ENCODE measurements at places on chromosomes 2 and 18. TPM values are rescaled to one million over a fixed set of nuclear protein-coding genes. Genes with fewer than 3 reads are reported as not detected.

DNA sequence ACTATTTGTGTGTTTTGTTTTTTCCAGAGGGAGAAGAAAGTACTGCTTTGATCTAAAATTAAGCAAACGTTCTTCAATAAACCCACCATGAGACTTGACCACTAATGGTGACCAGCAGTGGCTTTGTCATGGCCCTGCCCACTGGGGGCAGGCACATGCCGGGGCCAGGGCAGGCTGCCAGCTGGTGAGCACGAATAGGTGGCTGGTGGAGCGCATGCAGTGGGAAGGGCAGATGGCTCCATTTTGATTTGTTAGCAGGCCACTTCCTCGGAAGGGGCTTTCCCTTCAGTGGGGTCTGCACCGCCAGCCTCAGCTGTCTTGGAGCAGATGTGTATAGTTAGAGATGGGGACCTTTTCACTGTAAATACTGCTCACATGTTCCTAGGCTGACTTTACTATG is 277.1 kb downstream of the SOX11 start:
- H3K27ac ChIP-seq: no peak overlapping the region
- H3K36me3 ChIP-seq: no peaks in the 10 kb centered on the region
- H3K27me3 ChIP-seq: no peaks in the 10 kb centered on the region

GRCh38 chr18:53601344-53601743 is 623.1 kb downstream of the MBD2 start:
- no peak overlapping the region for H3K27ac ChIP-seq
- no peak overlapping the region for H3K4me3 ChIP-seq
- DNase-seq: no peak
- no peaks in the 10 kb centered on the region for H3K36me3 ChIP-seq
- no peaks in the 10 kb centered on the region for H3K27me3 ChIP-seq
- no peaks in the 10 kb centered on the region for H3K4me1 ChIP-seq

DNA sequence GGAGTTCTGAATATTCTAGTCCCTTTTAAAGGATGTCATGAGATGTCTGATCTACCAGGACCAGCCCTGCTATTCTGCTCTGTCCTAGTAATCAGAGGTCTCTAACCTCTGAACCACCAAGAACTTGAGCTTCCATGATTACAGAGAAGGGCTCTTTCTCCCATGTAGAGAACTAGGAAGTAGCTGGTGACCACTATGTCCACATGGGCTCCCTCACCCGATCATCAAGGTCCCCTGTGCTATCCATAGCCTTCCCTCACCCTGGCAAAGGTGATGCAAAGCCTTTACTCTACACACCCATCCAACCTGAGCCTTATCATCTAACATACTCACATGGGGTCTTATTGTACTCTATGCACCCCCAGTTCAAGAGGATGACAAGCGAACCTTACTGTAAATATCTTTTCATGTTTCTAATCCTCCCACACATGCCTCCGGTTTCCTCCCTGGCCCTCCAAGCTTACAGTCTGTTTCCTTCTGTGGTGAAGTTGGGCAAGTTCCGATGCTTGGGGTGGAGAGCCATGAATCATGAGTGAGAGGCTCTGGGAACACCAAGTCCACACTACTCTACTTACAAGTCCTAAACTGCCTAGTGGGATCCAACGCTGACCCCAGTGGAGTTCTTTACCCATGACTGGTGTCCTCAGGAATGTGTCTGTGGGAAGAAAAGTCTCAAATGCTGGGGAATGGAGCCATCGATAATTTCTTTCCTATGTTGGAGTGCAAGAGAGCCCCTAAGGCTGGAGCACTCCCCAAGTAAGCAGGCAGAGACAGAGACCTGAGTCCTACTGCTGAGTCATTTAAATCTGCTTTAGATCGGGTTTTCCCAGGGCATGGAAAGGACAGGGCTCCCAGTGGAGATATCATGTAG is 73.3 kb upstream of the KLF7 start:
- H3K4me3 ChIP-seq: no peak overlapping the region
- H3K27me3 ChIP-seq: no peaks in the 10 kb centered on the region
- peaks cover 26% of the 10 kb centered on the region for H3K4me1 ChIP-seq
- H3K27ac ChIP-seq: peak overlapping the region; percentile 70

GRCh38 chr2:118611691-118612090 is 235.8 kb downstream of the EN1 start:
- no peaks in the 10 kb centered on the region for H3K36me3 ChIP-seq
- H3K4me1 ChIP-seq: no peaks in the 10 kb centered on the region
- DNase-seq: peak; percentile 31
- H3K27me3 ChIP-seq: no peaks in the 10 kb centered on the region
- no peak overlapping the region for H3K4me3 ChIP-seq

DNA sequence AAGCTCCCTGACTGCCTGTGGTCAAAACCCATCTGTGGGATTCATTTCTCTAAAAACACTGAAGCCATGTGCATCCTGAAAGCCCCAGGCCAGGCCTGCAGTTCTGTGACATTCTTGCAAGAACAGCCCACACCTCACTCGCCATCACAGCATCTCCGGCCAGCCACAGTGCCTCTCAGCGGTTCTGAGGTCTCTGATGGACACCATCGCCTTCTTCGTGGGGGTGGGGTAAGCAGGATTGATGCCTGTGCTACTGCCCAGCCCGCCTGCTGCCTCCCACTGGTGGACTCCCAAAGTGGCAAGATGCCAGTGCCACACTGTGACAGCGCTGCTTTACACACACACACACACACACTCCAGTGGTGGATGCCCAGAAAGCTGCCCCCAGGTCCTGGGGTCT is 5.2 kb upstream of the PRLH start:
- no peak overlapping the region for H3K4me3 ChIP-seq
- H3K27me3 ChIP-seq: no peaks in the 10 kb centered on the region
- H3K27ac ChIP-seq: no peak overlapping the region
- no peaks in the 10 kb centered on the region for H3K36me3 ChIP-seq
- peaks cover 30% of the 10 kb centered on the region for H3K4me1 ChIP-seq

DNA sequence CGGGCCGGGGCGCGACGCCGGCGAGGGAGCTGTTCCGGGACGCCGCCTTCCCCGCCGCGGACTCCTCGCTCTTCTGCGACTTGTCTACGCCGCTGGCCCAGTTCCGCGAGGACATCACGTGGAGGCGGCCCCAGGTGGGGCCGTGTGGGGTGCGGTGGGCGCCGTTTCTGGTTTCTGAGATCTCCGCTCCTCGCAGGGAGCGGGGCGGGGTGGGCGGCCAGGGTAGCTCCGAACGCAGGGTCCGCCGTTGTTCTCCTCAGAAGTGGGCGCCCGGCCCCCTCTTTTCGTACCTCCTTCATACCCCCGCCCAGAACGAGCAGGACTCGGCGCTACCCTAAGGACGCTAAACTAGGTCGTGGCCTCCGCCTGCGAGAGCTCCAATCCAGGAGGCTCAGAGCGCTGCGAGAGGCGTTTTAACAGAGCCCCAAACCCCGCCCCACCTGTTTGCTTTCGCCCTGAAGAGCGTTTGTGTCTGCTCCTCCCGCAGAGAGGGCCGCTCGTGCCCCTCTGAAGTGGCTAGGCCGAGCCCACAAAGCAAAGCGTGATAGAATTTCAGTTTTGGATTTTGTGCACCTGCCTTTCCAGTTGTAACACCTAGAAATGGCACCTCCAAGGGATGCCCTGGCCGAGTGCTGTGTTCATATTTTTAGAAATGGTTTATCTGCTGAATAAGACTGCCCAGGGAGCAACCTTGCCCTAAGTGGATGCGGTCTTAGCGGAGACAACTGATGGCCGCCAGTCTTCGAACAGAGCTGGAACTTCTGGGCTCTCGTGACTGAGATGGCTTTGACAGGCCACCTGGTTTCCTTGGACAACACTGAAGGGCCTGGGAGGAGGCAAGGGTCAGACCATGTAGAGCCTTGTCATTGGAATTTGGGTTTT is 626 bp downstream of the CAPN10 start:
- H3K4me1 ChIP-seq: peaks cover 43% of the 10 kb centered on the region
- peak overlapping the region; percentile 96 for H3K4me3 ChIP-seq
- H3K27me3 ChIP-seq: no peaks in the 10 kb centered on the region

DNA sequence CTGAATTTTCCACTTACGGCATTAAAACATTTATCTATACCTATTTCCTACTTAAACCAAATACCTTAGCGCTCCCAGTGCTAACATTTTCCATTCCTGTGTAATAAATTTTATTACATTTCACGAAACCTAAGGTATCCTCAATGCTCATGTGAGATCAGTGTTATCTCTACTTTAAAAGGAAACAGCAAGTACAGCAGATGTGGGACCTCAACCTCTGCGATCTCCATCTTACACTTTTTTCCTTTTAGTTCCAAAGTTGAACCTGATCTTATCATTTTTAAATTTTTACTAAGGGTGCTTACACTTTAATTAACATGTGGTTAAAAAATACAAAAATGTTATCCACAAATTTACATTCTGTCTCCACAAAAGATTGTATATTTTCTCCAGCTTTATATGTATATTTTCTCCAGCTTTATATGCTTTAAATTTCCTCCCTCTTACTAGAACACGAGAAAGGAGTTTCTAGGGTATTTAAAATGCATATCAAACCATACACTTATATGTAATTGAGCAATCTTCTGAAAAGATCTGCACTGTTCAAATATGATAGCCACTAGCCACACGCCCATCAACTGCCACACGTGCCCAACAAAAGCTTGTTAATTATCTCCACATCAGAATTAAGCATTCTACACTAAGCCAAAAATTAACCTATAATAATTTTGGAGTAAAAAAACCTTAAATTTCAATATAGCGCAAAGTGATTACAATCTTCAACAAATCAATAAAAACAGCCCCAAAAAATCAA is 38.1 kb downstream of the MBOAT2 start:
- no peak overlapping the region for H3K4me3 ChIP-seq
- no peaks in the 10 kb centered on the region for H3K36me3 ChIP-seq
- H3K27me3 ChIP-seq: no peaks in the 10 kb centered on the region
- DNase-seq: no peak
- no peaks in the 10 kb centered on the region for H3K4me1 ChIP-seq

GRCh38 chr2:167336213-167336612 is 447.9 kb downstream of the XIRP2 start:
- H3K27ac ChIP-seq: no peak overlapping the region
- no peaks in the 10 kb centered on the region for H3K4me1 ChIP-seq

- no peak overlapping the region for H3K27ac ChIP-seq
- H3K36me3 ChIP-seq: no peaks in the 10 kb centered on the region
These were observed 6.3 kb downstream of the TRABD2A start for GRCh38 chr2:84874381-84875212.

DNA sequence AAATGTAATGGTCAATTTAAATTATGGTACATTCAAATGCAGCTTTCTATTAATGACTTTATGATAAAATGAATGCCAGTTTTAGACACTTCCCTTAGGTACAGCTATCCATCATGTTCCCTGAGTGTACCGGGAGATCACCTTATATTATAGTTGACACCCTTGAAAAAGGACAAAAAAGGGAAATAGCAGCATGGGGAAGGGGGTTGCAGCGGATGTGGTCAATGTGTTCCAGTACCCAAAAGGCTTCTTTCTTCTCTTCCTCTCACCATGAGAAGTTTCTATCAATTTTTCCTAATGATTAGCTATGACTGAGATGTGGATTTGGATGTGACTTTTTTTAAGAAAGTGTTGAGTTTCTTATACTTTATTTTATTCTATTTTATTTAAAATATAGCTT is 154.4 kb downstream of the CCDC85A start:
- DNase-seq: no peak
- H3K27me3 ChIP-seq: no peaks in the 10 kb centered on the region
- H3K27ac ChIP-seq: no peak overlapping the region
- H3K4me1 ChIP-seq: no peaks in the 10 kb centered on the region
- no peaks in the 10 kb centered on the region for H3K36me3 ChIP-seq

GRCh38 chr18:28071199-28071598 is 105.7 kb downstream of the CDH2 start:
- no peaks in the 10 kb centered on the region for H3K27me3 ChIP-seq
- H3K36me3 ChIP-seq: no peaks in the 10 kb centered on the region
- no peak overlapping the region for H3K4me3 ChIP-seq
- no peaks in the 10 kb centered on the region for H3K4me1 ChIP-seq

GRCh38 chr2:25125976-25126375 is 42.4 kb downstream of the POMC start:
- no peaks in the 10 kb centered on the region for H3K4me1 ChIP-seq
- H3K4me3 ChIP-seq: no peak overlapping the region
- no peaks in the 10 kb centered on the region for H3K27me3 ChIP-seq
- no peaks in the 10 kb centered on the region for H3K36me3 ChIP-seq
- DNase-seq: no peak

GRCh38 chr2:140526575-140526974 is 1604.2 kb downstream of the LRP1B start:
- H3K36me3 ChIP-seq: no peaks in the 10 kb centered on the region
- H3K27ac ChIP-seq: no peak overlapping the region
- no peaks in the 10 kb centered on the region for H3K4me1 ChIP-seq
- H3K27me3 ChIP-seq: no peaks in the 10 kb centered on the region

DNA sequence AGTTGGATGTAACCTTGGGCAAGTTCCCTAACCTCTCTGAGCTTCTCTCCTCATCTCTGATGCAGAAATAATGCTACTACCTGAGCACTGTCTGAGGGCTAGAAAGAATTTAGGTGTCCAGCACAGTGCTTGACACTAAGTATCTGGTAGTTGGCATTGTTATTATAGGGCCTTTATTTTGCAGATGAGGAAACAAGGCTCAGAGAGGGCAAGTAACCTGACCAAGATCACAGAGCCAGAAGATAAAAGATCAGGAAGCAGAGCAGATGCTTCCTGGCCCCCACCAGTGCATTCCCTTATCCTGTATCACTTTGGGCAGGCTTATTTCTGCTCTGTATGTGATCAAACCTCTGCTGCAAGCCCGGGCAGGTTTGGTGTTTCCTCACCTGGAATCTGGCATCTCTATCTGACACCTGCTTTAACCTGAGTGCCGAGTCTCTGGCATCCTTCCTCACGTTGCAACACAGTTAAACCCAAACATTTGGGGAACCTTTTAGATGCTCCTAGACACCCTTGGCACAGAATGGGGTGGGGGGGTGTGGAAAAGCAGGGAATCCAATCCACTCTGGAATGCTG is 69.9 kb downstream of the PLB1 start:
- peaks cover 19% of the 10 kb centered on the region for H3K4me1 ChIP-seq
- no peaks in the 10 kb centered on the region for H3K27me3 ChIP-seq
- H3K4me3 ChIP-seq: no peak overlapping the region
- H3K27ac ChIP-seq: peak overlapping the region; percentile 79

GRCh38 chr2:75573145-75573878 is 12.6 kb upstream of the EVA1A start:
- peaks cover 17% of the 10 kb centered on the region for H3K4me1 ChIP-seq
- no peak for DNase-seq
- H3K27me3 ChIP-seq: no peaks in the 10 kb centered on the region
- H3K4me3 ChIP-seq: no peak overlapping the region
- no peak overlapping the region for H3K27ac ChIP-seq

- H3K36me3 ChIP-seq: peaks cover 12% of the 10 kb centered on the region
- DNase-seq: no peak
- no peak overlapping the region for H3K4me3 ChIP-seq
- H3K27me3 ChIP-seq: no peaks in the 10 kb centered on the region
These were observed 37.1 kb downstream of the NEMP2 start for GRCh38 chr2:190497428-190497827.

Gene GPR35
- total RNA-seq: 3.9 TPM

Gene TSGA10
- 3.7 TPM for total RNA-seq

Gene KIAA2012
- not detected for total RNA-seq

Gene SPDYA
- 5.2 TPM for total RNA-seq

Gene CTIF
- 35.1 TPM for total RNA-seq

Gene CKAP2L
- total RNA-seq: 1.2 TPM

Gene STAT1
- 35.6 TPM for total RNA-seq

Gene SERPINB13
- 131 TPM for total RNA-seq

Gene CCL20
- total RNA-seq: not detected

Data from vagina (tissue), 2 donors.